ENCODE measurements at places on chromosomes 7 and 10. TPM values are rescaled to one million over a fixed set of nuclear protein-coding genes. Genes with fewer than 3 reads are reported as not detected.

NOS3 gene
- 0.49 TPM for total RNA-seq

LLCFC1 gene
- not detected for total RNA-seq

GPR158 gene
- total RNA-seq: 0.06 TPM

MUC3A gene
- 17.6 TPM for total RNA-seq

FKBP9 gene
- 75.7 TPM for total RNA-seq

HYAL4 gene
- not detected for total RNA-seq

RELN gene
- total RNA-seq: not detected

SUN1 gene
- 66.9 TPM for total RNA-seq

ICA1 gene
- 0.85 TPM for total RNA-seq

TSPAN15 gene
- total RNA-seq: 112 TPM

TACC2 gene
- total RNA-seq: 92.5 TPM

TCTN3 gene
- 47.0 TPM for total RNA-seq

CDC14C gene
- not detected for total RNA-seq

FZD1 gene
- 2.7 TPM for total RNA-seq

RPEL1 gene
- not detected for total RNA-seq

GIMAP8 gene
- total RNA-seq: not detected

EGFR gene
- 111 TPM for total RNA-seq

PDSS1 gene
- 16.8 TPM for total RNA-seq

TMEM213 gene
- not detected for total RNA-seq

SMO gene
- 13.8 TPM for total RNA-seq

DOCK1 gene
- total RNA-seq: 23.4 TPM

FAM20C gene
- total RNA-seq: 34.7 TPM

GRID2IP gene
- not detected for total RNA-seq

INHBA gene
- 0.82 TPM for total RNA-seq

PLXDC2 gene
- total RNA-seq: not detected

CD36 gene
- total RNA-seq: 0.06 TPM

TRIM50 gene
- total RNA-seq: not detected

FLNC gene
- total RNA-seq: 5.3 TPM

SPDYE16 gene
- total RNA-seq: not detected

FAM241B gene
- total RNA-seq: 20.5 TPM

FEZF1 gene
- total RNA-seq: not detected

UPK3BL1 gene
- 7.1 TPM for total RNA-seq

CFAP69 gene
- 1.8 TPM for total RNA-seq

EN2 gene
- total RNA-seq: 1.0 TPM

FIGNL1 gene
- total RNA-seq: 16.8 TPM

ACHE gene
- total RNA-seq: 2.2 TPM

VSTM4 gene
- 0.36 TPM for total RNA-seq

GPR15LG gene
- not detected for total RNA-seq

UCN3 gene
- total RNA-seq: not detected

LIPN gene
- total RNA-seq: not detected

TNS3 gene
- 77.4 TPM for total RNA-seq

CYP3A7 gene
- total RNA-seq: not detected

ODAD2 gene
- not detected for total RNA-seq

VPS37D gene
- total RNA-seq: 2.9 TPM
